Spinal cord (tissue), 10 donors: ENCODE measurements at places on chromosomes 4 and X. TPM values are rescaled to one million over a fixed set of nuclear protein-coding genes. Genes with fewer than 3 reads are reported as not detected.

UCHL1 gene
- 896 TPM for total RNA-seq

TCEAL3 gene
- 11.7 TPM for total RNA-seq

LIAS gene
- total RNA-seq, result 17.2 TPM

WAS gene
- 4.3 TPM for total RNA-seq

SOD3 gene
- total RNA-seq, result 11.2 TPM

FGG gene
- total RNA-seq, result not detected

KLHL13 gene
- 61.4 TPM for total RNA-seq

MFAP3L gene
- 34.4 TPM for total RNA-seq

HTR2C gene
- total RNA-seq, result 34.9 TPM

MAGEA10 gene
- total RNA-seq, result not detected

AKAP14 gene
- 0.99 TPM for total RNA-seq

GPR143 gene
- total RNA-seq, result 3.7 TPM

RNF212 gene
- total RNA-seq, result 3.9 TPM

CASP3 gene
- 37.5 TPM for total RNA-seq

POLN gene
- 4.6 TPM for total RNA-seq

CFAP47 gene
- total RNA-seq, result 10.9 TPM

DCLK2 gene
- total RNA-seq, result 79.1 TPM
